ENCODE measurements at places on chromosomes 2 and 18.
A peak's percentile ranks its signal among the peaks of the same experiment; 100 is the strongest.

DNA sequence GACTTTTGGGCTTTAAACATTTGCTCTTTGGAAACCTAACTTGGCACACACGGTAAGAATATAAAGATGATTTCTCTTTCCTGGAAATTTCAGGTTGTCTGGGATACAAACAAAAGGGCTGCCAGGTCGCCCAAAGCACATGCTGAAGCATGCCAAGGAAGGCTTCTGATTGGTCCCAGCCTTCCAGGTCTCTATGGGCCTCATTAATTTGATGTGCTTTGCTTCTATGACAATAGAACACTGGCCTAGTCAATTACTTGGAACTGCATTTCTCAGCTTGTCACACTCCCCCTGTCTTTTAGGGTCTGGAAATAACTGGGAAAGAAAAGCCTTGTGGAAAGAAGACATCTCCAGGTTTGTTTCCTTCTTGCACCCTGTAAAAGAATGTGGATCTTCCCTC, 228.9 kb downstream of the ADCYAP1 start:
- DNase-seq: no peak

DNA sequence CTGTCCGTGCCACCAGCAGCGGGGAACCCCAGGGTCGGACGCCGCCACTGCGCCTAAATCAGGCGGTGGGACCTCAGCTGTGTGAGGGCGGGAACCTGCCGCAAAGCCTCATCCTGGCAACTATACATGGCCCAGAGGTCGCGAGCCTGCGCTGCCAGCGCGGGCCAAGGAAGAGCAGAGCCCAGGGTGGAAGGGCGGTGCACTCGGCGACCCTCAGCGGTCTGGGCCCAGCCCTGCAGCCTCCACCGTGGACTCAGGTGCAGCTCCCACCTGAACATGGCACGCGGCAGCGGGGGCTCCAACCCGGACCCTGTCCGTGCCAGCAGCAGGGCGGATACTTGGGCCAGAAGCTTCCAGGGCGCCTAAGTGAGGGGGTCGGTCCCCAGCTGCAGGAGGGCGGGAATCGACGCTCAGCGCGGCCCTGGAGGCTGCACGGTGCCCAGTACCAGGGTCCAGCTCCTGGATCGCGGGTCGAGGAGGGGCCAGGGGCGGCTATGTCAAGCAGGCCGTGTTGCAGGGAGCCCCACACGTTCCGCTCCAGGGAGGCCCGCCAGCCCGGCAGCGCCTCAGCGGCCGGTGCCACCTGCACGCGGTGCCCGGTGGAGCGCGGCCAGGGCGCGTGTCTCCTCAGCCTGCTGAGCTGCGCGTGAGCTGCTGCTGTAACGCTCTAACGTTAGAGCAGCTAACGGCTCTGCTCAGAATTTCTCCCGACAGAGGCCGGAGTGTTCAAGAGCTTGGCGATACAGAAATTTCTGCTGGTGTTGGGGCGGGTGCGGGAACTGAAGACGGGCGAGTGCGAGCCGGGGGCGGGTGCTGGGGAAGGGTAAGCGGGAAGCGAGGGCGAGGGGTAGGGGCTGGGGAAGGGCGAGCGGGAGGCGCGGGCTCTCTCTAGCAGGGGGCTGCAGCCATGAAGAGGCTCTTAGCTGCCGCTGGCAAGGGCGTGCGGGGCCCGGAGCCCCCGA, at the start of gene ANKRD30B:
Gene ANKRD30B, plus strand, starts transcription at position 660 of the 962 bp plus-strand sequence. Its CDS starts 248 bp downstream, at position 908.
- peak; percentile 34 for DNase-seq

DNA sequence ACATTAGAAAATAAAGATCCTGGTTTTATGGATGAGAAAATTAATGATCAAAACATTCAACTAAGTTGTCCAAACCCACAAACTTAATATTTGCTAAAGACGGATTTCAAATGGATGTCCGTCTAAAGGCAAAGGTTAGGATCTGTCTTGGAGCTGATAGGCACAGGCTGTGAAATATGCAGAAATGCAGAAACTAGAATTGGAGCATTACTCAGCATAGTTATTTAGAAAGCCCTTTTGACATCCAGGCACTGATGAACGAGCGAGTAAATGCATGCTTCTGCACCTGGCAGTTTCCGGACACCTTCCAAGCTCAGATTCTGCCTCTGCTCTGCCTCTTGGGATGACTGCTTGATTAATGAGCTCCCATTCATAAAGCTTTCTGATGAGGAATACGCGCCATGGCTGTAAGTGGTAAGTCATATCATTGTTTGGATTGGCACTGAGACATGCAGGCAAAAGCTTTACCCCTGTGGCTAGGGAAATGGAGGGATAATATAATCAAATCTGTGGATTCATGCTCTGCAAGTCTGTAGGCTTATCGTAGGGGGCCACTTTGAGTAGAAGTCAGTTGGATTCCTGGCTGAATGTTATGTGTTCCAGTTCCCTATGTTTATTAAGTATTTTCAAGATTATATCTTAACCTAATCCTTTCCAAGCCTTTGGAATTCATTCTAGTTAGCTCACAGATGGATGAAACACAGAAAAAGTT, 2176.3 kb upstream of the CELF4 start:
- DNase-seq: no peak

DNA sequence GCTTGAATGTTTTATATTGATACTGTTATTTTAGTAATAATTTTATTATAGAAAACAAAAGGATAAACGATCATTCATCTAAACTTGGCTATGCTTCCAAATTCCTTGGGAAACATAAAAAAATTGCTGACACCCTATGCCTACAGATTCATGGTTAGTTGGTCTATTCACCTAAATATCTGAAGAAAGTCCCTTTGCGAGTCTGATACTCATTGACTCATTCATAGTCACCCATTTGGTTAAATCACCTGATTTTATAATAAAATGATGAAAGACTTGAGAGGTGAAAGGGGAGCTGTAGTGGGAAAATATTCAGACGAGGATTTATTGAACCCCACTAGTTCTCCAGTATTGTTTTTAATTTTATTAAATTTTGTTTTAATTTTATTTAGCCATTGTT, 112.0 kb downstream of the PTPN4 start:
- no peak for DNase-seq

GRCh38 chr18:34261865-34262780, 37.4 kb upstream of the NOL4 start:
- no peak for DNase-seq

- no peak for DNase-seq
Observed at GRCh38 chr2:96787411-96787810, 26.7 kb downstream of the CNNM4 start.

DNA sequence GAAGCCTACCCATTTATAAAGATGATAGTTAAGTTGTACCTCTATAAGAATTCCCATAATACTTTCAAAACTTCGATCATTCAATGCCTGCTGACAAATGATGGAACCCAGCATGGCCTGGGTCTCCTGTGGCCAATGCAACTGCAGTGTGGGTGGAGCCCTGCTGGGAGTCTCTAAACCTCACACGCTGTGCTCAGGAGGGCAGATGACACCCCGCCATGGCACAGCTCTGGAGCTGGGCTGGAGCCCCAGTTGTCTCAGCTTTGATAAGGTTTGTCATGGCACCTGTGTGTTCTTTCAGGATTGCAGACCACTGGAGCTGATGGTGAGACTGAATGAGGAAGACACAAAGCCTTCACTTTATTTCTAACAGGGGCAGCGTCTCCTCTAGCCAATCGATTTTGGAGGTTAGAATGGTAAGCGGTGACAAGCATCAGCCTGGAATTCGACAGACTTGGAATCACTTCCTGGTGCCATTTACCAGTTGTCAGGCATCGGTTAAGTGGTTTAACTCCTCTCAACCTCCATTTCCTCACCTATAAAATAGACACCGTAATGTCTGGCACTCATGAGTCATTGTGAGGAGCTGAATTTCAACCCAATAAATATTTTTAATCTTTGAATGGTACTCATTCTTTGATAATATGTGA, 383.6 kb upstream of the SALL3 start:
- no peak for DNase-seq

DNA sequence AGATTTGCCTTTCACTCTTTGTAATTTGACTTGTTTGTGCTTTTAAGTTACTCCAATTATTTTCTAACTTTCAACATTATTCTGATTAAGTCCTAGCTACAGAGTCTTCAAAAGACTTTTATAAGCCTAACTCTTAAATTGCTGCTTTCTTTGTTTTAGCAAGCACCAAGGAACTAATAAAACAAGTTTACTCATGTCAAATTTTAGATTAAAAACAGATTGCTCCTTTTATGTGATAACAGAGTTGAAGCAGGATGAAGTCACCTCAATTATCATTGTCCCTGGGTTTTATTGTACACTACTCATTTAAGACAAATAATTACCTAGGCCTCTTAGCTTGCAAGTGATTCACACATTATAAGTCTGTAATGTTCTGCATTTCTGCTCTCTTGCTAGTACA, 678.4 kb downstream of the ERBB4 start:
- no peak for DNase-seq

GRCh38 chr2:171629113-171629512, 58.2 kb upstream of the DYNC1I2 start:
- DNase-seq: no peak

DNA sequence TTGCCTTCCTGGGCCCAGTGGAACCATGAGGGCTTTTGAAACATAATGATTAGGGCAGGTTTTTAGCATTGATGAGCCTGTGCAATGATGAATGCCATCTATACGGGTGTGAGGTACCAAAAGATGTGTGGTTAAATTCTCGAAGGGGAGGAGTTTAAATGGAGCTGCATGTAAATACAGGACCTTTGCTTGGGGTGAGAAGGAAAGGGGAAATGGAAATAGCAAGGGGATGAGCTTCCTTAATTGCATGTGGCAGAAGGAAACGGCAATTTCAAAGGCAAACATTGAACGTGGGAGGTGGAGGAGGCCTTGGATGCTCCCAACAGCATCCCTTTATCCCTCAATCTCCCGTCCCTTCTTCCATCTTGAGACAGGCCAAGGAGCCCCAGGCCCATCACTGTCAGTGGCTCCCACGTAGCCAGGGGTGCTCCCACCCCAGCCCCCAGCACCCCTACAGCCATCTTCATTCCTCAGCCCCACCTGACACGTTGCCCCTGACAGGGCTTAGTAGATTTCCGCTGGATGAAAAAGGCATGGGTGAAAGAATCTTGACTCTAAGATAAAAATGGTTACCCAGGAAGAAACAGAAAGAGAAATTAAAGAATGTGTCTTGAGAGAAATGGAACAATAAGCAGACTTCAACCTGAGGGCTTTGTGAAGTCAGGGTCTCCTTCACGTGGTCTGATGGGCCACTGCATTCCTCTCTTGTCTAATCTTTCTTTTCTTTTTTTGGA, 32.5 kb downstream of the INPP5D start:
- DNase-seq: no peak

DNA sequence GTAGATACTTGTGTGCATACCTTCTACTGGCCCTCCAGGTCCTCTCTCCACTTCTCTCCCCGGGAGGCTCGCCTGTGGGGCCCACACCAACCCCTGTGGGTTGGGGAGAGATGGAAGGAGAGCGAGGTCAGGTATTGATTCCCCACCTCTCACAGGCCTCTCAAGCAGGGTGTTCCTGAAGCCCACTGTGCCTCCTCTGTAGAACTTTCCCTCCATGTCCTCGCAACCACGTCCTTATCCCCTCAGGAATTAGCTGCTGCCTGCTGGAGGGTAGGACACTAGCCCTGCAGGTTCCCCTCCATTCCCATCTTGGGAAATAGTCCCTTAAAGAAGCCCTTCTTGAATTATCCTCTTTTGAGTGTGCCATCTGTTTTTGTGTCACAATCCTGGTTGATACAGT, 38.9 kb upstream of the KLF11 start:
- DNase-seq: no peak

- no peak for DNase-seq
Observed at GRCh38 chr18:23716966-23717365, 27.7 kb downstream of the LAMA3 start.

- no peak for DNase-seq
Observed at GRCh38 chr2:105042189-105042588, 4.3 kb downstream of the MRPS9 start.

DNA sequence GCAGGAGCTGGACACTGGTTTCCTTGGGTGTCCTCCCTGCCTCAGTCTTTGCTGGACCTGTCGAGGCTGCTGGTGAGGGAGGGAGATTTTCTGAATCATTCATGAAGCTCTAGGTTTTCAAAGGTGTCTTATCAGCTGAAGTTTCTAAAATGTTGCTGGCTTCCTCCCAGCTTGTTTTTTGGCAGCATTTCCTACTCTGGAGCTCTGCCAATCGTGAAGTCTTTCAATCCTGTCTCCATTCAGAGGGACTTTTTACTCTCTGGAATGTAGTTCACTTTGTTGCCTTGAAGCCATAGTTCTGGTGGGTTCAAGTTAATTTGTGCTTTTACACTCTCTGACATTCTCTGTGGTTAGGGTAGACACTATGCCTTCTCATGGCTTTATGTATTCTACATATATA, 23.9 kb downstream of the SNTG2 start:
- DNase-seq: no peak

- peak; percentile 19 for DNase-seq
Observed at GRCh38 chr2:43068631-43069517, 157.5 kb downstream of the ZFP36L2 start.

GRCh38 chr2:67515538-67515937, 118.4 kb downstream of the ETAA1 start:
- DNase-seq: no peak

DNA sequence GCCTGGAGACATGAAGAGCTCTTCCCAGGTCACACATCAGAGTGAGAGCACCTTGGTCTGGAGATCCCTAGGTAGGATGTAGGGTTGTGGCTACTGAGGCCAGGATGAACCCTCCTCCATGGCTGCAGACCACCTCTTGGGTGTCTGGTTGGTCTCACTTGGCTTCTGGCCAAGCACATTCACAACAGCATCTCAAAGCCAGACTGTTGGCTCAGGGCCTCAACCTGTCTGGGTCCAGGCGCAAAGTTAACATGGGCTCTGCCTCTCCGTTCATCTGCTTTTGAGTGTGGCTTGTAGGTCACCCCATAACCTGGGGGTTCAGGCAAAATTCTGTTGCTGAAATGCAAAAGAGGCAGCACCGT, 40.1 kb downstream of the RHOB start:
- DNase-seq: peak; percentile 22

- DNase-seq: no peak
Observed at GRCh38 chr2:98378196-98378595, 31.9 kb downstream of the CNGA3 start.

DNA sequence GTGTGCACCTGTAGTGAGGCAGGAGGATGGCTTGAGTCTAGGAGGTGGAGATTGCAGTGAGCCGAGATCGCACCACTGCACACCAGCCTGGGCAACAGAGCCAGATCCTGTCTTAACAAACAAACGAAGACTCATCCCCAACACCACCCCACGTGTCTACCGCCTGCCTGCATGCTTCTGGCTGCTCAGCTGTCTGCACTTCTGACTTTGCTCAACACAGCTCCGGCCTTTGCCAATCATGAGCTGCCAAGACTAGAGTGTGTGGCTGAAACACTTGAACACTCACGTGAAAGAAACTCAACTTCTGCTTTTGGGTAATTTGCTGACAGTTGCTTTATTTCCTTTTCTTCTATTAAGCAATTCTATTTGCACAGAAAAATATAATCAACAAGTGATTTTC, 32.1 kb upstream of the SP3 start:
- peak; percentile 56 for DNase-seq

DNA sequence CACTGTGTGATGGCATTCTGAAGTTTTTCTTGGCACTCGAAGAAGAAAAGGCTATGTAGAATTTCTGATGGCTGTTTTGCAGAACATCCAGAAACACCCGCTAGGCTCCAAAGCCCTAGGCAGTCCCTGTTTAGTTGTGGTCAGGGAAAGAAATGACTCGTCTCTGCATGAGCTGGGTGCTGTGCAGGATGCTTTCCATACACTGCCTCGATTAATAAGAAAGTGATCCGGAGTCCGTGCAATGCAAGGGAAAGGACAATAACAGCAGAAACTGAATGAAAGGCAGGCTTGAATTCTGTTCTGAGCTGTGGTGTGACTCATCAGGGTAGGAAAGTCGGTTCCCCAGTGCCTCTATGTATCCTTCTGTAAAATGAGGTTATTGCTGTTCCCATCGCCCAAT, 18.7 kb downstream of the MAPRE3 start:
- DNase-seq: no peak
